Lung (tissue), 17 donors: ENCODE measurements at places on chromosomes 6 and 20.

DNA sequence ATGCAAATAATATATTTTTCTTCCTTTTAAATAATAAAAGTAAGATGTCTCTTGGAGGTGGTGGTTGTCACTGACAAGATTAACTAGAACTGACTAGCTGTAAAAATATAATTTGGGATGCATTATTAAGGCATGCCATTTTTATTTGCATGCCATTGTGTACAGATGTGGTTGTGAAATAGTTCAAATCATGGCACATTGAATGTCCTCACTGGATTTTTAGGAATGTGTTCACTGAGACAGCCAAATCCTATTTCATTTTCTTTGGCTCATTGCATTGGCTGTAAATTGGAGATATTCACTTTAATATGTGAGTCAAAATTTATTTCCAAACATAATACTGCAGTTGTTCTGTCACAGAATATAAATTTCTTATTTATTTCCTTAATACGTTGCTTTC lies 62.3 kb downstream of the ESR1 start:
- no peak for DNase-seq

DNA sequence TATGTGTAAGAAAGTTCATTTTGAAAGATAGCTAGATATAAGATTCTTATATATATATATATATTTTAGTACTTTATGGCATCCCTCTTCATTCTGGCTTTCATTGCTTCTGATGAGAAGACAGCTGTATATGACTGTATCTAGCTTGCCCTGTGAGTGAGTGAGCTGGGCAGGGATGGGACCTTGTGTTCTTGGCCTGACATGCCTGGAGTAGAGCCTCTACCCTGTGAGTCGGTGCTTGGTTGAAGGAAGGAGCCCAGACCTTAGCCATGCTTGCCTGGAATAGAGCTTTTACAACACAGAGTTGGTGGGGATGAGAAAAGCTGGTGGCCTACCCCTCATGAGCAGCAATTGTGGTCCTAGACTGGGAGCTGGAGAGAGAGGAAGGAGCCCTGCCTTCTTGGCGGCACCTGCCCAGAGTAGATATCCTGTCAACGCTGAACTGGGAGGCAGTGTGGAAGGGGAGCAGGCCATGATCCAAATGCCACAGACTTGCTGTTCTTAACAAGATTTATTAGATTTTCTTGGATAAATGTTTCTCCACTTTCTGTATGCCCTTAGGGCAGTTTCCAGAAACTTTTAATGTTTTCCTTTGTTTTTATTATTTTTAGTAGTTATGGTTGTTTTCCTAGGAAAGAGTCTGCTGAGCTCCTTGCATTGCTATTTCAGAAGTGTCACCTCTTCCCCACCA lies 31.6 kb downstream of the FIG4 start:
- DNase-seq: no peak

DNA sequence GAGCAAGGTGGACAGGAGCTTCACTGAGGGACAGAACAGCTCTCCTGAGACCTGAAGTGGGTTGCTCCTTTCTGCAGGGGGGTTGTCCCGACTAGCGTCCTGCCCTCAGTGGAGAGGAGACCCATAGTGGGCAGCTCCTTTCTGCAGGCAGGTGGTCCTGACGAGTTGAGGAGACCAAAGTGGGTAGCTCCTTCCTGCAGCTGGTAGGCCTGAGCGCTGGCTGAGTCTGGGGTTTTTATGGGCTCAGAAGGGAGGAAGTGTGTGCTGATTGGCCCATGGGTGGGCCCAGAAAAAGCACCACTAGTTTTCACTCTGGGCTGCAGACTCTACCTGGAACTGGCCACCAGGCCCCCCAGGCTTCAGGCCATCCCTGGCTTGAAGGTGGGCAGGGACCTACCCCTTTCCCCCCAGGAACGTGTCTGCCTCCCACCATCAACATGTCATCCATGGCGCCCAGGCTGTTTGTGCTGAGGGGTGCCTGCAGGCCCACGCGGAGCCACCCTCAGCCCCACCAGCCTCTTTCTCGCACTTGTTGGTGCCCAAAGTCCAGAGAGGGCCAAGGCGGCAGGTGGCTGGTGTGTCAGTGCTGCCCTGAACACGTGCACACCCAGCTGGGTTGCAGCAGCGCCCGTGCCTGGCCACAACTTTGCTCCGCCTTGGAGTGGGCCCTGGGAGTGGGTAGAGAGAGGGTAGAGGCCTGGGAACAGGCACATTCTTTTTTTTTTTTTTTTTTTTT lies 1.6 kb upstream of the DEK start:
- DNase-seq: no peak

DNA sequence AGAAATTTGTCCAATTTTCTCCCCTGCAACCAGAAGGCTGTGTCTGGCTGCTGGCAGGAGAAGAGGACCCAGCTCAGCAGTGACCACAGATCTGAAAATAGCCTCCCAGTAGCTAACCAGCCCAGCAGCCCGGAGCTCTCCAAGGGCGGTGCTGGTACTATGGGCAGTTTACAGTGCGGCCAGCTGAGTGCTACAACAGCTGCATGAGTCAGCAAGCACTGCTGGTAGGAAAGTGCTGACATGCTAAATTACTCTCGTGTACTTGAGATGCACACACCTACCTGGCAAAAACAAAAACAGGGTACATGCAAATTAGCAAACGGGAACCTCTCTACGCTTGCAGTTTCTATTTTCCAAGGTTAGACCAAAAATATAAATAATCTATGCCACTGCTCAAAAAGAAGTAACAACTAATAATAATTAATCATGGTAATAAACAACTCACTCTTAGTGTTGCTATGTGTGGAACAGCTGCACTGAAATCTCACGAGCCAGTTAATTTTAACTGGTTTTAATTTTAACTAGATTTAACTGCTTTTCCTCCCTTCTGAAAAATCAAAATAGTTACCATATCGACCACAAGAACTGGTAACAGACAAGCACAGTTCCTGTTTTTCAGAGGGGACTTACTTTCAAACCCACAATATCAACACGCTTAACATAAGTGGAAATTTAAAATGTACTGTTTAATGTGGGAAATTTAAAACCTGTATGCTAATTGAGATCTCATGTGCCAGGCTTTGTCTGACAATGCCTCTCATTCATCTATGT lies 10.8 kb downstream of the BACH2 start:
- peak; percentile 83 for DNase-seq

DNA sequence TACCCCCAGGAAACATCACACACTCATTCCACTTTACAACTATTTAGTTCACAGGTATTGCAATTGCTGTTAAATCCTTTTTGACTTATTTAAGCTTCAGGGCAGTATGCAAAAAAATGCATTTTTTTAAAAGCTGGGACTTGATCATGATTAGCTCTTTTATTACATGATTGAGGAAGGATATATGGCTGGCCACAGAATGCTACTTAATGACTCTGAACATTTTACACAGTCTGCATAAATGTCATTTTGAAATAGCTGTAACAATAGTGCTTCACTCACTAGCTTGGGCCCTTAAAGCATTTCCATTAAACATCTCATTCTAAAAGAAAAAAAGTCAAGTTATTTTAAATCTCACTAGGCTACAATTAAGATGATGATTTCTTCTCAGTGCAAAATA lies 429.7 kb downstream of the FRK start:
- DNase-seq: peak; percentile 1

- DNase-seq: peak; percentile 48
These were observed 2.4 kb upstream of the MCM3 start for GRCh38 chr6:52286798-52287432.

GRCh38 chr6:167668019-167668753 lies 158.5 kb upstream of the AFDN start:
- peak; percentile 53 for DNase-seq

- no peak for DNase-seq
These were observed 72.8 kb upstream of the SPTLC3 start for GRCh38 chr20:12936020-12936419.

DNA sequence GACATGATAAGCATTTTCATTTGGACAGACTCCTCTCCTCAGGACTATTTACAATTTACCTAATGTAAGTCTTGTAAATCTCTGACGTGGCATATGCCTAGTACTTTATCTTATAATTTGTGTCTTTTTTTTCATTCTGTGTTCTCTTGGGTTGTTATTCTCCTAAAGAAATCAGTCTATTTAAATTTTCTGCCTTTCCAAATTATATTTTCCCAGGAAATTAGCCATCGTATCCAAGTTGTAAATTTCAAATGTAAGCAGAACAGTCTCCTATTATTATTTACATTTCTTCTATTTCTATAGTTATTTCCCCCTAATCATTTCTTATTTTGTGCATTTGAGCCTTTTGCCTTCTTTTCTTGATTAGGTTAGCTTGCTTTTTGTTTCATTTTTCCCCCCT lies 17.5 kb upstream of the BCAS4 start:
- DNase-seq: no peak

- DNase-seq: peak; percentile 83
These were observed 3.0 kb upstream of the GOPC start for GRCh38 chr6:117605169-117605826.

- no peak for DNase-seq
These were observed 50.0 kb downstream of the SLC23A2 start for GRCh38 chr20:4951299-4951698.

DNA sequence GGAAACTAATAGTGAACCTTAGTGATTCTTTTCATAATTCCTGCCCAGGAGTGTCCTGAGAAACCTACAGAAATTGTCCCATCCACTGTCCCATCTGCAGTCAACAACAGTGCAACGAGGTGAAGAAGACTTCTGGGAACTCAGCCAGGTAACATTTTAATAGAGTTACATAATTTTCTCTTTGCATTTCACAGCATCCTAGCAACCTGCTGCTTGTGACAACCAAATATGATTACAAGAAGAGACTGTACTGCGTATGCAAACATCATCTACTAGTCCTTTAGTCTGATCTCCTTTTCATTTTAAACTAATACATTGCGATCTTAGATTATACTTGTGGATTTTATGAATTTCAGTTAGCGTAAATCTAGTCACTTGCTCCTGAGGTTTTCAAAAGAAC lies 951.6 kb downstream of the TFAP2A start:
- DNase-seq: no peak

DNA sequence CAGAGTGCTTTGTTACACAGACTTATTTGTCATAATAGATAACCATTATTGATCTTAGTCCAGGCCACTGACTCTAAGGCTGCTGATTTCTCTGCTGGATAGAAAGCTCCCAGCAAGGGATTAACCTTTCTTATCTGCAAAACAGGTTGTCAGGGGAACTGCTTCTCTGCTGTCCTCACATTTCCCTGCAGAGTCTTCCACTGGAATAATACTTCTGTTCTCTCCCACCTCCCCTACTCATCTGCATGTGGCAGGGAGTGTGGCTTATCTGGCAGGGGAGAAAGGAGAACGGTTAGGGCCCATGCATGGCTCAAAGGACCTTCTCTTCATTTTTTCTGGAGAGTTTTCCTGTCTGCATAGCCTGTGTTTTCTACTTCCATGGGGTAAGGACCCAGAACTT lies 86.2 kb downstream of the LAMP5 start:
- no peak for DNase-seq

GRCh38 chr6:29933955-29934354 lies 8.4 kb upstream of the HLA-A start:
- DNase-seq: no peak

DNA sequence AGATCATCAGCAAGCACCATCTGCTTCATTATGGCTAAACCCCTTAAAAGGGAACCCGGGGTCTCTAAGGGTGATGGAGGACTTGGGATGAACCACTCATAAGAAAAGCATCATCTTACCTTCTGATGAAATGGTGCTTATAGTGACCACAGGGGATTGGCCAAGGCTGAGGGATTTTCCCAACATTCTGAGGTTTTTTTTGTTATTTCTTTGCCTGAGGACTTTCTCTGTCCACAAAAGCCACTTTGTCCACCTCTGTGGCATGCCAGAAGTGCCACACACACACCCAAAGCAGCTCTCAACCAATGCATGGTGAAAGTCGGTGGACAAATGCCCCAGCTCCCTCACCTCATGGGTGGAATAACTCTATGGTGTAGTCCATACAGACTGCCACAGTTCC lies 79.3 kb upstream of the TOP1 start:
- DNase-seq: no peak

GRCh38 chr20:25495189-25495824 lies 87.8 kb downstream of the GINS1 start:
- peak; percentile 6 for DNase-seq

- DNase-seq: no peak
These were observed 4.9 kb upstream of the AAR2 start for GRCh38 chr20:36231331-36231730.

- no peak for DNase-seq
These were observed 54.8 kb upstream of the SPDEF start for GRCh38 chr6:34610819-34611477.

GRCh38 chr20:56442389-56443365 lies 25.8 kb upstream of the RTF2 start:
- DNase-seq: no peak
